Stimulated activated CD8-positive, alpha-beta memory T cell treated with anti-CD3 and anti-CD28 coated beads, Interleukin-7, amount 100 ng/mL, for 4 hours (primary cell): ENCODE measurements at places on chromosomes 5 and 9.

DNA sequence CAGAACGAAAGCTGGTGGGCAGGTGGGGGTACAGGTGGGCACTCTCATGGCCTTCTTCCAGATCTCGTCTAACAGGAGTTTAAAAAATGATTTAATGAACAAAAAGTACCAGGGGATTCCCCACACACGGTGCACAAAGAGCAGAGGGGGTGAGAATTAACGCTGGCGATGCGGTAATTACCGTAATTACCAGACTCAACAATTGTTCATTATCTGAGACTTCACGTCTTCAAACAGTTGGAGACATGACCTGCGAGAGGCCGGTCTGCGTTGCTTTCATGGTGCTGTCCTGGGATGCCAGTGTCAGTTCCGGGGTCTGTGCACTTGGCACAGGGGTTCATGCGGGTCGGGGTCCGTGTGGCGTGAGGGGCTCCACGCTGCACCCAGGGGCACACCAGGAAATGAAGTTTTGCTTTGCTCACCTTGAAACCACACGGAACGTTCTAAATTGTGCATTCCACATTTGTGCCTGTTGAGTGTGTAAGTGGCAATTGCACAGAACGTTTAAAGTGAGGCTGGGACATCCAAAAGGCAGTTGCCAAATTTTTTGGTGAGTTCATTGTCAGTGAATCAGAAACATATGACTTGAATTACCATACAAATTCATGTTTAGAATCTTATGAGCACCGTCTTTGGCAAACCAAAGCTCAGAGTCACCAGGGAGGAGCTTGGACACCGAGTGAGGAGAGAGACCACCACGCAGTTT is 256.4 kb upstream of the IRX1 start:
- no peak for DNase-seq

DNA sequence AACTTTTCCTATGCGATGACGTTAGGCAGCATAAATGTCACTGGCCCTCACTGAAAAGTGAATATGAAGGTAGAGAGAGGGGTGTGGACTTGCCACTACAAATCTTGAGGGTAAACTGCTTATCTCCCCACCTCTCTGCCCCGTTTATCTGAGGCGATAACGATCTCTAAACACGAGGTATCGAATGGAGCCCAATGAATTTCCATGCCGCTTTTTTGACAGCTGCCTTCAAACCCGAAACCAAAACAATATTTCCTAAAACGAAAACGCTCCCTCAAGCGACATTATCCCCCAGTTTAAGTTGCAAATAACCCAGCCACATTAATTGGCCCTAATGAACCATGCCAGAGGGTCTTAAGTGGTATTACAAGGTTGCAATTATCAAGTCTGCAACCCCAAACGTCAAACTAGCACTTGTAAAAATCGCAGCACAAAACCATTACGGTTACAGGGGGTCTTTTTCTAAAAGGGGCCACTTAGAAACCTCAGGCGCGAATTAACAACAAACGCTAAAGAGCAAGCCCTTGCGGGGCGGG is 1.4 kb downstream of the NR3C1 start:
- no peak for DNase-seq

DNA sequence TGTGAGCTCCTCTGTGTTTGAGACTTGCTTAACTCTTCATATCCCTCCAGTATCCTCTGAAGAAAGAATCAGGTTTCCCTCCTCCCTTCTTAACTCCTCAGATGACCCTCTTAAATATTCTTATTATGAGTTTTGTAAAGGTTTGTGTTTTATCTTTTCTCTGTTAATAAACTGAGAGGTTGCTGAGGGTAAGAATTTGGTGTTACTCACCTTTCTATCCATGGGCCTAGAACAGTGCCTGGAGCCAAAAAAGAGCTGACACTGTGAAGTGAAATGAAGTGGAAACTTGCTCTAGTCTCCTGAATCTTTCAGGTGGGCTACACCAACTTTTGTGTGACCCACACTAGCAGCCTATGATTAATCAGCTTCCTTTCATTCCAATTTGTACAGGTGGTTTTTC is 208.4 kb downstream of the CSNK1G3 start:
- DNase-seq, result no peak

- no peak for DNase-seq
Measured at GRCh38 chr5:153660919-153661318, 170.4 kb downstream of the GRIA1 start.

- DNase-seq, result no peak
Measured at GRCh38 chr5:125412561-125413495, 666.4 kb upstream of the ZNF608 start.
